Stimulated activated CD4-positive, alpha-beta T cell treated with anti-CD3 and anti-CD28 coated beads, Interleukin-15, amount 100 ng/mL, for 24 hours (primary cell): ENCODE measurements at places on chromosomes 12 and 14.

GRCh38 chr14:34003691-34004090 is 52.8 kb upstream of the EGLN3 start:
- DNase-seq: no peak

GRCh38 chr12:110137786-110138185 is 13.6 kb downstream of the IFT81 start:
- no peak for DNase-seq

GRCh38 chr12:47102845-47103651 is 23.3 kb upstream of the AMIGO2 start:
- DNase-seq: no peak

DNA sequence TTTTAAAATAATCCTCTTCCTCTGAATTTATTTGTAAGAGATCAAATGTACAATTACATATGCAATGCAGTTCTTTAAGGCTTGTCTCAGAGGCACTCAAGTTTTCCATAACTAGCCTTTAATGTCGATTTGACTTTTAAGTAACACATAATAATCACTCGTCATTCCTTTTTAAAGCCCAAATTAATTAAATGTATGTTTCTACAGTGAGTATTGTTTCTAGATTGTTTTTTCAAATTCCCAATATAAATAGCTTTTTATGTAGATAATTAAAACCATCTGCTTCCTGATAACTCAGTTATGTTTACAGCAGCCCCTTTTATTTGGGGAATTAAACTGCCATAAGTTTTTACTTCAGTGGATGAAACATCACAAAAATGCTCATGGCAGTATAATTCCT is 185.1 kb downstream of the ETNK1 start:
- DNase-seq: no peak

DNA sequence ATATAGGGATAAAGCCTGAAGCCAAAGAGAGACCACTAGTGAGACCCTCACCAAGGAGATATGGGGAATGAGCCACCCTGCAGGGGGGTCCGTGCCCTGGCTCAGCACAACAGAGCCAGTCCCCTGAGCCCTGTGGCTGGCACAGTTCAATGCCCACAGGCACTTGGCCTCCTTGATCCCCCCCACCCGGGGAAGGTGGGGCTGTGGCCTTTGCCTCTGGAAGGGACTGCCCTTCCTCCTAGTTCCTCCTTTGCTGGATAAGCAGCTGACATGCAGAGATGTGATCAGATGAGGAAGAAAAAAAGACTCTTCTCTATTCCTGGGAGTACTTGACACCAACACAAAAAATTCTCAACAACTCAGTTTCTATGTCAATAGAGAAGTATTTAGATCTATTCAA is 19.9 kb downstream of the TTC7B start:
- DNase-seq: no peak

GRCh38 chr12:124350491-124350890 is 55.6 kb downstream of the RFLNA start:
- DNase-seq: no peak

DNA sequence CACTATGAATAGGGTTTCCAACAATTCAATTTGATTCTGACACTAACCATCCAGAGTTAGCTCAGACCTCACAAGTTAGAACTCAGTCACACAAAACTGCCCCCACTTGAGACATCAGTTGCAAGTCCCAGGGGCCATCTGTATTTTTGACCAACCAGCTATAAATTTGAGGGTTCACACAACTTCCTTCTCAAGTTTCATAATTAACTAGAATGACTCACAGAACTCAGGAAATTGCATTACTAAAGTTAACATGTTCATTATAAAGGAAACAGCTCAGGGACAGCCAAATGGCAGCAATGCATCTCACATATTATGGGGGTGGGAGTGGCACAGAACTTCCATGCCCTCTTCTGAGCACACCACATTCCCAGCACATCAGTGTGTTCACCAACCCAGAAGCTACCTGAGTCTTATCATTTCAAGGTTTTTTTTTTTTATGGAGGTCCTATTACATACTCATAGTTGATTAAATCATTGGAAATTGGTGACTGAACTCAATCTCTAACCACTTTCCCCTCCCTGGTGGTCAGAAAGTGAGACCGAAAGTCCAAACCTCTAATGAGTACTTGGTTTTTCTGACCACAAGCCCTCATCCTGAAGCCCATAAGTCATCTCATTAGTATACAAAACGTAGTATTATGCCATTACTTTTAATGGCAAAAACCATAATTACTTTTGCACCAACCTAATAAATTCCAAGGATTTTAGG is 1721.5 kb upstream of the SEL1L start:
- DNase-seq: no peak

GRCh38 chr14:75121552-75121951 is 5.3 kb downstream of the NEK9 start:
- DNase-seq: no peak

- peak; percentile 3 for DNase-seq
Observed at GRCh38 chr12:83389237-83389996, 702.7 kb downstream of the TMTC2 start.

DNA sequence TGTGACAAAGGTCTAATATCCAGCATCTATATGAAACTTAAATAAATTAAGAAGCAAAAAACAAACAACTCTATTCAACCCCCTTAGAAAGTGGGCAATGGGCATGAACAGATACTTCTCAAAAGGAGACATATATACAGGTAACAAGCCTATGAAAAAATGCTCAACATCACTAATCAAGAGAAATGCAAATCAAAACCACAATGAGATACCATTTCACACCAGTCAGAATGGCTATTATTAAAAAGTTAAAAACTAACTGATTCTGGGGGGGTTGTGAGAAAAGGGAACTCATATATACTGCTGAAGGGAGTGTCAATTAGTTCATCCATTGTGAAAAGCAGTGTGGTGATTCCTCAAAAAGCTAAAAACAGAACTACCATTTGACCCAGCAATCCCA is 198.9 kb downstream of the BMP4 start:
- DNase-seq: no peak

DNA sequence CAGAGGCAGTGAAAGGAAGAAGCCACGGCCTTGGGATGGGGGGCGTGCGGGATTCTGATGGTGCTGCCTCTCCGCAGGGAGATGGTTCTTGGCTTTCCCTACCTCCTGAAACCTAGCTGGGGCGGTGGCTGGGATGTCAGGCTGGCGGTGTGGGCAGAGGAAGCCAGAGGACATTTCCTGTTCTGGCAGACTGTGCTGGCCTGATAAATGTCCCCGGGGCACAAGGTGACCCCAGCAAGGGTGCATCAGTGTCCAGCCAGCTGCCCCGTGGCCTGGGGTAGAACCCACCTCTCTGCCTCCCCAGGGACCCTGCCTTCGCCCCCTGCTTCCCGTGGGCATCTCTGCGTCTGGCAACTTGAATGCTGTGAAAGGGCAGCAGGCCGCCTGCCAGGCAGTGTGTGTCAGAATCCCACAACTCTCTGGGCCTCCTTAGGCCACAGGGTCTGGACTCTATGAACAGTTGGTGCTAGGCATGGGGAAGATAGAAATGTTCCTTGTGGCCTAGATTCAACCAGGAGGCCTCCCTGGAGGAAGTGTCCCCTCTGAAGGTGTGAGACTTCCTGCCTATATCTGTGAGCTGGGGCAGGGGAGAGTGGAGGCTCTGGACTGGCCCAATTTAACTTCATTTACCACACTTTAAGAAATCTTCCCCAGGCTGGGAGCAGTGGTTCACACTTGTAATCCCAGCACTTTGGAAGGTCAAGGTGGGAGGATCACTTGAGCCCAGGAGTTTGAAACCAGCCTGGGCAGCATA is 4.9 kb downstream of the SH2B3 start:
- no peak for DNase-seq
